ENCODE measurements at places on chromosomes 4 and X. TPM values are rescaled to one million over a fixed set of nuclear protein-coding genes. Genes with fewer than 3 reads are reported as not detected.

DNA sequence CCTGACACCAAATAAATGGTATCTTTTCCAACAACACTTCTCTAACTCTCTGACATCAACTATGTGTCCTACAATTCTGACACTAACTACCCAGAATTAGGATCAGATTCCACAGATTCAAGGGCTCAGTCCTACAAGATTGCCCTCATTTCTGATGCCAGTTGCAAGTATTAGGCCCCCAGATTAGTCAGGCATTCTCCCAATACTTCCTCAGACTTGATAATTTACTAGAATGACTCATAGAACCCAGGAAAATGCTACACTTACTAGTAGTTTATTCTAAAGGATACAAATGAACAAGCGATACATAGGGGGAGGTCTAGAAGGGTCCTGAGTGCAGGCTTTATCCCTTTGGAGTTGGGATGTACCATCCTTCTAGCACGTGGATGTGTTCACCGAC lies 8.5 kb downstream of the TIGD2 start:
- peaks cover 5% of the 10 kb centered on the region for H3K36me3 ChIP-seq
- H3K4me1 ChIP-seq = no peaks in the 10 kb centered on the region
- no peaks in the 10 kb centered on the region for H3K27me3 ChIP-seq
- no peak overlapping the region for H3K27ac ChIP-seq

DNA sequence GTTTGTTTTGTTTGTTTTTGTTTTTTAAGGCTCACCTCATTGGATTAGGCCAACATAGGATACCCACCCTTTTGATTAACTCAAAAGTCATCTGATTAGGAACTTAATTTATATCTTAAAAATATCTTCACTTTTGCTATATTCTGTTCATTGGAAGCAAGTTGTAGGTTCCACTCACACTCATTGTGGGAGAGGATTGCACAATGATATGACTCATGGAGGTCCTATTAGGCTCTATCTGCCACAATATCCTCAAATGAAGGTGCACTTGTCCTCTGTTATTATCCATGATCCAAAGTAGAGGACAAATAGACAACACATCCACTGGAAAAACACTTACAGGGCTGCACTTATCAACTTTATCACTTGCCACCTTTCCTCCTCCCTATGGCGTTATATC lies 60.5 kb upstream of the ADAMTS3 start:
- no peak for DNase-seq
- H3K4me3 ChIP-seq = no peak overlapping the region
- no peaks in the 10 kb centered on the region for H3K4me1 ChIP-seq

NAT8L gene
- total RNA-seq = 0.14 TPM

- no peak for DNase-seq
- no peaks in the 10 kb centered on the region for H3K4me1 ChIP-seq
- H3K4me3 ChIP-seq = no peak overlapping the region
- peaks cover 3% of the 10 kb centered on the region for H3K27me3 ChIP-seq
Measured at GRCh38 chr4:55116450-55116849, 8.9 kb downstream of the KDR start.

USP51 gene
- 2.0 TPM for total RNA-seq

KIT gene
- total RNA-seq = 1.1 TPM

DNA sequence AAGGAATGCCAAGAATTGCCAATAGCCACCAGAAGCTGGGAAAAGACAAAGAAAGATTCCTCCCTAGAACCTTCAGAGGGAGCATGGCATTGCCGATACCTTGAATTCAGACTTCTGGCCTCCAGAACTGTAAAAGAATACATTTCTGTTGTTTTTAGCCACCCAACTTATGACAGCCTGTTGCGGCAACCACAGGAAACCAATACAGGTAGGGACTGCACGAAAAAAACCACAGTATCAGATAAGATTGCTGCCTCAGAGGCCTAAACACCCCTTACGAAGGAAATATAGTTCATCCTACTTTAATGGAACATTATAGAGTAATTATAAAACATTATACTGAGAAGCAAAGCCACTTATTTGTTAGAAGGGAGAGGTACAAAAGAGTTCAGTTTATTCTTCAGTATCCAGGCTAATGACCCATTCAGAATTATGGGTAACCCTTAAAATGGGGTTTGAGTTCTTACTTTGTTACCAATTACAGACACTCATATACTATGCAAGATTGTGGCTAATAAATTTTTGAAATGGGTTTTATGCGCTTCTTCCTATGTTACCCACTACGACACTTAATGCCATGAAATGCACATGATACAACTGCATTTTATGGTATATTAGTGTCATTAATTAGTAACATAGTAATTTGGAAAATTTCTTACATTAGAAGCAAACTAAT lies 37.4 kb upstream of the SMIM10L2A start:
- H3K27ac ChIP-seq = peak overlapping the region; percentile 87
- DNase-seq = peak; percentile 30
- H3K4me3 ChIP-seq = peak overlapping the region; percentile 77
- no peaks in the 10 kb centered on the region for H3K27me3 ChIP-seq

DNA sequence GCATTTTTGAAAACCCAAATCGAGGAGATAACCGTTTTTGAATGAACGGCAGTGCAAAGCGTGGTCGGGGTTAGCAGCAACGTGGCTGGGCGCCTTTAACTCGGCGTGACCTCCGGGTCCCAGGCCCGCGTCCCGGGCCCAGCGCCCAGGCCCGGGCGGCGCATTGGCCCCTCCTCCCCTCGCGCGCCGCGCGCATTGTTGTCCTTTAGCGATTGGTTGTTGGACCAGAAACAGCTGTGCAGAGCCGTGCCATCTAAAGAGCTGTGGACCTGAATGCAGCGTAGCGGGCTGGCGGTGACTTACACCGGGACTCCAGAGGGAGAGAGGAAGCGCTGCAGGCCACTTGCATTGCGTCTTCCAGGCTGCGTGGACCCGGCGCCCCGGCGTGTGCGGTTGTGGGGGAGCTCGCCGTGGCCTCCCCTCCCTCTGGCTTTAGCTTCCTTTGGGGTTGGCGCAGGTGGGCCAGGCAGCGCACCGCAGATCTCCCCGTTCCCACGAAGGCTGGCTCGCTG lies at the start of gene STOX2:
Gene STOX2, plus strand, starts transcription at position 227 of the 512 bp plus-strand sequence. CDS start 1,484 bp downstream, outside the sequence.
- no peaks in the 10 kb centered on the region for H3K36me3 ChIP-seq
- DNase-seq = peak; percentile 35
- H3K27me3 ChIP-seq = peaks cover 69% of the 10 kb centered on the region

GRCh38 chr4:127284236-127284635 lies 348.5 kb upstream of the INTU start:
- no peaks in the 10 kb centered on the region for H3K36me3 ChIP-seq
- no peak overlapping the region for H3K27ac ChIP-seq
- H3K4me1 ChIP-seq = no peaks in the 10 kb centered on the region
- H3K4me3 ChIP-seq = no peak overlapping the region
- H3K27me3 ChIP-seq = no peaks in the 10 kb centered on the region

- H3K36me3 ChIP-seq = no peaks in the 10 kb centered on the region
- H3K27ac ChIP-seq = no peak overlapping the region
- no peak overlapping the region for H3K4me3 ChIP-seq
- no peak for DNase-seq
Measured at GRCh38 chrX:73447311-73447794, 500 bp downstream of the CDX4 start.

GRCh38 chr4:78343682-78344081 lies 207.9 kb upstream of the ANXA3 start:
- no peaks in the 10 kb centered on the region for H3K36me3 ChIP-seq
- no peaks in the 10 kb centered on the region for H3K4me1 ChIP-seq
- DNase-seq = no peak
- no peak overlapping the region for H3K27ac ChIP-seq
- H3K4me3 ChIP-seq = no peak overlapping the region
- peaks cover 21% of the 10 kb centered on the region for H3K27me3 ChIP-seq

DNA sequence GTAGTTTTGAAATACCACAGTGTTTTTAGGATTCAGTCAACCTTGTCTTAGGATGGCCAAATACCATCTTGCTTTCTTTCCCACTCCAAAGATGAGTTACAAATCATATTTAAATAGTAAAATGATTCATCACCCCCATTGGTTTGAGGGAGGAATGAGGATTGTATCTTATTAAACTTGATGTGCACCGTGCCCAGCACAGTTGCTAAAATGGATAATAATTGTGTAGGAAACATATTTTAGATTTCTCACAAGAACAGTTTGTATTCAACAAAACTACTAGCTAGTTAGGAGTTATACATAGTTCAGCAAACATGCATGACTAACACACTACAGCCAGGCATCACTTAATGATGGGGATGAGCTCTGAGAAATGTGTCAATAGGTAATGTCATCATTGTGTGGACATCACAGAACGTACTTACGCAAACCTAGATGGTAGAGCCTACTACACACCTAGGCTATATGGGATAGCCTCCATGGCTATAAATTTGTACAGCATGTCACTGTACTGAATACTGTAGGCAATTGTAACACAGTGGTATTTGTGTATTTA lies 245.4 kb downstream of the FBXW7 start:
- no peaks in the 10 kb centered on the region for H3K27me3 ChIP-seq
- no peak overlapping the region for H3K27ac ChIP-seq
- no peak overlapping the region for H3K4me3 ChIP-seq

STPG2 gene
- total RNA-seq = not detected

DNA sequence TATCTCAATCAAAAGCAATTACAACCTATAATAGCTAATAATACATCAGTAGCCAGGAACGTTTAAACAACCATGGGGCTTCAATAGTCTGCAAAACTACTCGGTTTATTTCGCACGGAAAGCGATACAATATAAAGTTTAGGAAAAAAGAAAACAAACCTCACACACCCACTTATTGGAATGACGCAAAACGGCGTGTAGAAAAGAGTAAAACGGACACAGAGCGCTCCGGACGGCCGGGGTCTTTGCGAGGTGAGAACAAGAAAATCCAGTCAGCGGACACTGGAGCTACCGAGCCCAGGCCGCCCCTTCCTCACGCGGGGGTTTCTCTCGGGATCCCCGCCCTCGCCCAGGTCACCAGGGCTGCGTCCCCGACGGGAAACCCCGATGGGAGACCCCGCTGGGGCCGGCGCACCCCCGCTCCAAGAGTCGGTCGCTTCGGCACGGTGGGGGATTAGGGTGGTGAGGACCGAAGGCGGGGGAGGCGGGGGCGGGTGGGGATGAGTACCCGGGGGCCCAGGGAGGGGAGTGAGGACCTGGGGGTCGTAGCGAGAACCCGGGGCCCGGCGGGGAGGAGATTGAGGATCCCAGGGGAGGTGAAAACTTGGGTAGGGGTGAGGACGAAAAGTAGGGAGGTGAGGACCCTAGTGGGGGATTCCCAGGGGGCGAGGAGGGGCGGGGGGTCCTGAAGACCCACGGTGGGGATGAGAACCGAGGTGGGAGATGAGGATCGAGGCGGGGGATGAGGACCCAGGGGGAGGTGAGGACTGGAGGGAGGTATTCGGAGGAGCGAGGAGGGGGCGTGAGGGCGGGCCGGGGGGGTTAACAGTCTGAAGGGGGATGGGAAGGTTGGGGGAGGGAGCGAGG lies 737 bp downstream of the NELFA start:
- peak overlapping the region; percentile 85 for H3K27ac ChIP-seq
- peak overlapping the region; percentile 92 for H3K4me3 ChIP-seq
- peaks cover 14% of the 10 kb centered on the region for H3K27me3 ChIP-seq
- H3K36me3 ChIP-seq = peaks cover 15% of the 10 kb centered on the region

DNA sequence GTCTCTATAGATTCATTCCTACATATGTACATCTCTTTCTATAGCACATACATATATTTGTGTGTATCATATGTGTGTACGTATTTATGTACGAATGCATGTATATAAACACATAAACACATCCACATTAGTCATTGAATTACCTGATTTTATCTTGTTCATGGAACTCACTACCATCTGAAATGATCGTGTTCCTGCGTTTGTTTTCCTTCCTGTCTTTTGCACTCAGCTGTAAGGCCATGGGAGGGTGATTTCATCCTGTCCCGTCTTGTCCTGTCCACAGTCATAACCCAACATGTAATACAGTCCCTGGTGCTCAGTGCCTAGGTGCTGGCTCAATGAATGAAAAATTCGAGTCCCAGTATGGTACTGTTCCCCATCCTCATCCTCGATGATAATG lies 191.8 kb upstream of the PSAPL1 start:
- no peak overlapping the region for H3K4me3 ChIP-seq
- H3K36me3 ChIP-seq = no peaks in the 10 kb centered on the region
- no peaks in the 10 kb centered on the region for H3K4me1 ChIP-seq
- no peak overlapping the region for H3K27ac ChIP-seq
- H3K27me3 ChIP-seq = peaks cover 9% of the 10 kb centered on the region
- no peak for DNase-seq

SORBS2 gene
- total RNA-seq = not detected

DNA sequence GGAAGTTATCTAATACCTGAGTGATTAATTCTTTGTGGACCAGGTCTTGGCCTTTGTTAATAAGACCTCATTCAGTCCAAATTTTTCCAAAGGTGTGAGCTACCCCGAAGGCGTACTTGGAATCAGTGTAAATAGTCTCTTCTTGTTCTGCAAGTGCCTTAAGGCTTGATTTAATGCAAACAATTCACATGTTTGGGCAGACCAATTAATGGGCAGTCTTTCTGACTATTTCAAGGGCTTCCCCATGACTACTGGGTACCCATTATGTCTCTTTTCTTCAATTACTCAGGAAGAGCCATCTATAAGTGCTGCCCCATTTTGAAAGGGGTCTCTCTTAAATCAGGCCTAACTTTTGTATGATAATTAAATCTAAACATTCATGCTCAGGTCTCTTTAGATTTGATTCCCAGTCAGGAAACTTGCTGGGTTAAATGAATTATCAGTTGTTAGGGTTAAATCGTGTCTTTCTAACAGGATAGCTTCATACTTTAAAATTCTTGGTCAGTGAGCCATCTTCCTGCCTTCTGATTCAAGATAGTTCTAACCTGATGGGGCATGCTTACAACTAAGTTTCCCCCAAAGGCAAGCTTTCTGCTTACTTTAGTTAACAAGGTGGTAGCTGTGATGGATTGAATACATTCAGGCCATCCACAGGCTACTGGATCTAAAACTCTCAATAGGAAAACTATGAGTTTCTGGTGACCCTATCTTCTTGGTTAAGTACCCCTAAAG lies 179.6 kb downstream of the CCNG2 start:
- no peaks in the 10 kb centered on the region for H3K36me3 ChIP-seq
- no peak overlapping the region for H3K4me3 ChIP-seq
- H3K27me3 ChIP-seq = peaks cover 3% of the 10 kb centered on the region
- H3K4me1 ChIP-seq = no peaks in the 10 kb centered on the region

RASGEF1B gene
- total RNA-seq = 8.0 TPM

RPS6KA6 gene
- 0.51 TPM for total RNA-seq

GRCh38 chr4:76585897-76586360 lies 150.9 kb downstream of the SHROOM3 start:
- H3K4me1 ChIP-seq = peaks cover 2% of the 10 kb centered on the region
- H3K27me3 ChIP-seq = peaks cover 42% of the 10 kb centered on the region
- no peaks in the 10 kb centered on the region for H3K36me3 ChIP-seq
- peak overlapping the region; percentile 47 for H3K4me3 ChIP-seq

KLF8 gene
- total RNA-seq = 2.9 TPM

- no peak overlapping the region for H3K27ac ChIP-seq
- H3K4me3 ChIP-seq = no peak overlapping the region
Measured at GRCh38 chr4:91427171-91427570, 876.6 kb upstream of the GRID2 start.

- H3K27ac ChIP-seq = no peak overlapping the region
- no peak overlapping the region for H3K4me3 ChIP-seq
- no peaks in the 10 kb centered on the region for H3K27me3 ChIP-seq
- peaks cover 6% of the 10 kb centered on the region for H3K4me1 ChIP-seq
Measured at GRCh38 chr4:54004463-54004862, 59.9 kb downstream of the CHIC2 start.

- H3K27me3 ChIP-seq = no peaks in the 10 kb centered on the region
- H3K4me3 ChIP-seq = no peak overlapping the region
- no peaks in the 10 kb centered on the region for H3K4me1 ChIP-seq
- no peak for DNase-seq
- H3K36me3 ChIP-seq = peaks cover 2% of the 10 kb centered on the region
Measured at GRCh38 chrX:23854122-23854521, 53.6 kb downstream of the APOO start.

PNCK gene
- total RNA-seq = 1.1 TPM

CT45A3 gene
- total RNA-seq = not detected

CABS1 gene
- total RNA-seq = not detected

H2BW2 gene
- total RNA-seq = not detected

TIGD2 gene
- 5.9 TPM for total RNA-seq

EMCN gene
- total RNA-seq = not detected

GAGE12F gene
- total RNA-seq = not detected

All from activated naive CD8-positive, alpha-beta T cell treated with anti-CD3 and anti-CD28 coated beads, Interleukin-2, amount 10 ng/mL, durations not matched to agents 7 days and 5 days (primary cell).